ENCODE measurements at places on chromosomes 3 and 15.

GRCh38 chr3:158368271-158368670 lies 202.7 kb upstream of the MLF1 start:
- DNase-seq = peak; percentile 60

GRCh38 chr15:38530113-38530512 lies 34.5 kb downstream of the RASGRP1 start:
- DNase-seq = no peak

GRCh38 chr3:185175370-185175987 lies 22.6 kb upstream of the C3orf70 start:
- no peak for DNase-seq

- no peak for DNase-seq
These were observed 36.9 kb upstream of the SFMBT1 start for GRCh38 chr3:53082736-53083135.

- peak; percentile 64 for DNase-seq
These were observed 27.5 kb upstream of the MASP1 start for GRCh38 chr3:187318819-187319616.

- no peak for DNase-seq
These were observed 16.6 kb downstream of the TPRA1 start for GRCh38 chr3:127573912-127574311.

- DNase-seq = no peak
These were observed 110.6 kb upstream of the DCBLD2 start for GRCh38 chr3:99012051-99012450.

GRCh38 chr3:177934001-177934891 lies 602.0 kb upstream of the KCNMB2 start:
- DNase-seq = no peak

GRCh38 chr15:58154769-58155168 lies 16.6 kb downstream of the AQP9 start:
- no peak for DNase-seq

DNA sequence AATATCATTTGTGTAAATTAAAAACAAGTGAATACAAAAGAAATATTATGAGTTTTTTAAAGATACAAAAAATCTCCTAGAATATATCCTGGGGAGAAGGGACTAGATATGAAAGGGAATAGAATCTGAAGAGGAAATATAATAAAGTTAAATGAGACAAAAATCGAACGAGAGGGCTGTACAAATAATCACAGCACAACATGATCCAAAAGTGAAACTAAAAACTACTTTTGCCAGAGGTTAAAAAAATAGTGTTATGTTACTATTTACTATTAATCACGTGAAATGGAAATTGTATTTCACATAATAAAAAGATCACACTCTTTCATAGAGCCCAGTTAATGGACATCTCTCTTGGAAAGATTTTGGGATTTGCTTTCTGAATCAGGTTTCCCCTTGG lies 28.6 kb downstream of the CGGBP1 start:
- no peak for DNase-seq

GRCh38 chr3:139620438-139620837 lies 57.3 kb downstream of the NMNAT3 start:
- no peak for DNase-seq

DNA sequence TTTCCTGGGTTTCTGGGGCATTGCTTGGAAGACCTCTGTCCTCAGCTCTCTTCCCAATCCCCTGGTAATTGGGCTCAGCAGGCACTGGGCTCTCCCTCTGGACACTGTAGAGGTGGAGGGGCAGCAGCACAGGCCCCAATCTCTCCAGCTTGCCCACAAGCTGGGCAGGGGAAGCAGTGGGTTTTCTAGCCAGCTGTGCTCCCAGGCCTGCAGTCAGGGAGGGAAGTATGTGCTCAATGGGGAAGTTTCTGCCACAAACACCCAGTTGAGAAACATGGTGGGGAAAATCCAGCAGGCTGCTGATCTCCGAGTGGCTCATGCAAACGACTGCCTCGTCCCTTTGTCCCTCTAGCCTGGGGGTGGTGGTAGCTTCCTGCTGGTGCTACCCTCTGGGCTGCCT lies 12.8 kb upstream of the RFT1 start:
- no peak for DNase-seq

GRCh38 chr3:27596921-27597320 lies 112.7 kb upstream of the SLC4A7 start:
- no peak for DNase-seq

DNA sequence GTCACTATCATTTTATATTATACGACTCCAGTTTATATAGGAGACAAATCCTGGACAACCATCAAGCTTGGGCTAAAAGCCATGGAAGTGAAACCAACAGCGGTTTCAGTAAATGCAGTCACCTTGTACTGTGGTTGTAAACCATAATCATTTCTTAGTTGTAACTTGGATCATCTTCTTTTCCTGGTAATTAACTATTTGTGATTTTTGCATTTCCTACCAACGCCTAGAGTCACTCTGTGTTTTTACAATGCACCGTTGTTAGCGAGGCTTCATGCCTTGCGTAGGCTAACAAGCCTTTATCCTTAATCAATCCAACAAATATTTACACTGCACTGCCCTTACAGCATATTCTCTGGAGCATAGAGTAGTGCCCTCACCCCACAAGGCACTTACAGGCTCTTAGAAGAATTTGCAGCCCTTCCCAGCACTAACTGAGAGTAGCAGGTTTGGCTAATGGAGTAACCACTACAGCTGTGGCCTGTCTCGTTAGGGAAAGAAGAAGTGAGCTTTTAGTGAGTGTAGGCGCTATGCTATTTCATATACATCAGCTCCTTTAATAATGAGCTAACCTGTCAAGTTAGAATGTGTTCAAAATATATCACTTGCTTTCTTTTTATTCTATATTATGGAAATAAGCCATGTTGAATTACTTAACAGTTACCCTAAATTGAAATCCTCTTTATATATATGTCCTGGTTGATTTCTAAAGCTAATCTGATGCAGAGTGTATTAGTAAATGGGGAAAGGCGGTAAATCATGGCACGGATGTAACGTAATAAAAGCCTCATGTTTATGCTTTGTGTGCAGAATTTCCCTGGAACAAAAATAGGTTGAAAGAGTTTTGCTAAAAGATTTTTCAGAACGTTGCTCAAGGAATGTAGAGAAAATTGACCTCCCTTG lies 62.8 kb downstream of the ABHD2 start:
- DNase-seq = peak; percentile 38

- no peak for DNase-seq
These were observed 236.3 kb downstream of the MEX3B start for GRCh38 chr15:81809543-81809942.

GRCh38 chr3:64244011-64244942 lies 19.0 kb upstream of the PRICKLE2 start:
- no peak for DNase-seq

DNA sequence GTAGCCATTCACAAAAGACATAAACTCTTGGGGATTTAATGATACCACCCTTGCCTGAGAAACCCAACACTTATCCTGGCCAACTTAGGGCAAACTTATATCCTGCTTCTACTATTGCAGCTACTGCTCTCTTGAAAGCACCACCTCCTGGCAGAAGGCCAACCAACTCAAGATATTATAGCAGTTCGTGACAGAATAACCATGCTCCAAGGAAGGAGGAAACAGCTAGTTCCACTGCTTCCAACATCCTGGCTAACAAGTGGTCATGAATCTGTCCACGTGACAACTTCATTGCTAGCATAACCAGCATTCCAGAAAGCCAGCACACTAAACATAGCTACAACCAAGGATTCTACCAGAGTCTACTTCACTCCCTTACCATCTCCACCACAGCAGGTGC lies 1037.5 kb downstream of the TBL1XR1 start:
- no peak for DNase-seq

- no peak for DNase-seq
These were observed 165.3 kb downstream of the FNDC3B start for GRCh38 chr3:172204716-172205115.

GRCh38 chr3:30426293-30426993 lies 180.0 kb upstream of the TGFBR2 start:
- DNase-seq = no peak

- DNase-seq = no peak
These were observed 115.8 kb downstream of the ADAMTS9 start for GRCh38 chr3:64571982-64572381.

GRCh38 chr3:138369151-138369900 lies 20.9 kb downstream of the MRAS start:
- no peak for DNase-seq

DNA sequence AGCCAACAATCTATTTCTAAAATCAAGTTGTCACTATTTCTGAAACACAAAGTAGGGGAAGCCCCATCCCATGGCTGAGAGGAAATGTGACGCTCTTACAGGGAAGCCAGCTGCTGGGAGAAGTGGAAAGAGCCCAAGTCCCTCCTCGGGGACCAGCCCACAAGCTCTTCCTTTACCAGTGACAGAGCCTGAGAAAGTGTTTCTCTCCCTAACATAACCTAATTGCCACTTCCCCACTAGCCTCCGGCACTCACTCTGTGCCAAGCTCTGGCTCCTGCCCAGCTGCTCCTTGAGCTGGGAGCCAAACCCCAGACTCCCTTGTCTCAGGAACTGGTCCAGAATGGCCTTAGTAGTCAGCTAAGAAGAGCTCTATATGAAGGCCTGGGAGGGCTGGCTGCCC lies 42.9 kb downstream of the TNFAIP8L3 start:
- no peak for DNase-seq

DNA sequence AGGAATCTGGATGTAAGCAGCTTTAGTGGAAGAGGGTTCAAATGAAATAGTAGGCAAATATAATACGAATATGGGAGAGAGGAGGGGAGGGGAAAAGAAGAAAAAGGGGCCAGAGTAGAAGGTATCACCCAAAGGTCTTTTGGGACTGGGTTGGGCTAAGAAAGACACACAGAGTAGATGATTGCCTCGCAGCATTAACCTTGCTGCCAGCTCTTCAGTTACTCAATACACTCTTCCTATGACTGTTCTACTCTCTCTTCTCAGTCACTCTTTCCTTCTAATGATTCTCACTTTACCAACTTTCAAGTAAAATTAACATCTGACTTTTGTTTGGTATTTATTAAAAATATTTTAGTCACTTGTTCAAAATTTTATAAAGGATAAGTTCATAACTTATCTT lies 52.8 kb downstream of the CLASP2 start:
- DNase-seq = no peak

DNA sequence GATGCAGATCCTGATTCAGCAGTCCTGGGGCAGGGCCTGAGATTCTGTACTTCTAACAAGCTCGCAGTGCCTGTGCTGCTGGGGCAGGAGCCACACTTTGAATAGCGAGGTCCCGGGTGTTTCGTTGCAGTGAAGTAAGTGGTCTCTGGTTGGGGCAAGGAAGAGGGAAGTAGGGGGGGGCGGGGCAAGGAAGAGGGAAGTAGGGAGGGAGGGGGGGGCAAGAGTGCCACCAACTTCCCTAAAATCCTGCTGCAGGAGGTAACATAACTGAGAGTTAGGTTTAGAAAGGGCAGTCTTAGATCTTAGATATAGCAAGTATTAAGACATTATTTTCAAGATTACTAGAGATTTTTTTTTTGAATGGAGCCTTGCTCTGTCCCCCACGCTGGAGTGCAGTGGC lies 35.5 kb downstream of the CRTAP start:
- no peak for DNase-seq

GRCh38 chr15:57606816-57607215 lies 15.1 kb downstream of the MYZAP start:
- DNase-seq = no peak

DNA sequence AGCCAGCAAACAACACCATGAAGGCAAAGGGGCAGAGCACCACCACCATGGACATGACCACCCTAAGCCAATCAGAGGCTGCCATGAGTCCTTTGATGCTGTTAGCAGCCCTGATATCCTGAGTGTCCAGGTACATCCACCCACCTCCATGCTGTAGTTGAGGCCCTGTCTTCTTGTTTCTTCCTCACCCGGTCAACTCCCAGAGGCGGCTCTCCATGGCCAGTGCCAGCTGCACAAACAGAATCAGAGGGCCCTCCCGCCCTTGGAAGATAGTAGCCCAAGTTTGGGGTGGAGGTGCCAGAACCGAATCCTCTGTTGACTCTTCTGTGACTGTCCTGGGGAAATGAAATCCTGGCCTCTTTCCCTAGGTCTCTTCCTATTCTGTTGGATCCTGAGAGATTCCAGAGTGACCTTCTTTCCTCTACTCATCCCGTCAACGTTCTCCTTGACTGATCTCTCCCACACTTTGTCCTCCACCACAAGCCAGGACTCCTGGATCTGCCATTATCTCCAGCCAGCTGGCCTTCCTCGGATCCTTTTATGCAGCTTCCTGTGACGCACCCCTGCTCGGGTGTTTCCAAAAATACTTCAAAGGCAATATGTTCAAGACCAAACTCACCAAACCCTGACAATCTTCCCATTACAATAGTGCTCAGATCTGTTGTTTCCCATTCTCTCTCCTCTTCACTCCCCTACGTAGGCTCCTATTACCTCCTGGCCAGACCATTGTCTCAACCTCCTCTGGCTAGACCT lies 45.4 kb upstream of the DLG1 start:
- no peak for DNase-seq

DNA sequence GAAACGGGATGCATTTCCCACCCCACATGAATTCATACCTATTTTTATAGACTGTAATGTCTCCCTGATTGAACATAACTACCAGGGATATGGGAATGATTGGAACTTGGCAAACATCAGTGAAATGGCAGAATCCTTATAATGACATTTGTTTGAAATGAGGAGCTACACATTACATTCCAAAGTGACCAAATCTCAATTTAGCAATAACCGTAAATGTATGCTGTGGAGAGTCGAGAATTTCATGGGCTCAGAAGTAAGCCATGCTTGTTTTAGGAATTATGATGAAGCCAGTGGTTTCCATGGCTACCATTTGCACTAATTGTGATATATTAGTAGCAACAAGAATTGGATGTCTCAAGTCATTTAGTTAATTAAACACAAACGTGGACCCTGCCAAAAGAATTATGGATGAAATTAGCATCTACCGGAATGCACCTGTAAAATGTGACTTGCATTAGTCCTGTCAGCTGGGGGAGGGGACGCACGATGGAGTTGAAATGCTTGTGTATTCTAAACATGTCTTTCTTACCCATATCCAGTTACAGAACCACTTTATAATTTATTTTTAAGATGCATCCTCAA lies 760.2 kb downstream of the GRM7 start:
- DNase-seq = no peak

GRCh38 chr3:180934638-180935037 lies 22.2 kb downstream of the FXR1 start:
- DNase-seq = no peak

- no peak for DNase-seq
These were observed 100.7 kb upstream of the SCN10A start for GRCh38 chr3:38916706-38917105.
